Fibroblast of gingiva (primary cell): ENCODE measurements at places on chromosomes 6 and 20.

- DNase-seq = no peak
Observed at GRCh38 chr20:37313546-37314091, 24.2 kb downstream of the MANBAL start.

DNA sequence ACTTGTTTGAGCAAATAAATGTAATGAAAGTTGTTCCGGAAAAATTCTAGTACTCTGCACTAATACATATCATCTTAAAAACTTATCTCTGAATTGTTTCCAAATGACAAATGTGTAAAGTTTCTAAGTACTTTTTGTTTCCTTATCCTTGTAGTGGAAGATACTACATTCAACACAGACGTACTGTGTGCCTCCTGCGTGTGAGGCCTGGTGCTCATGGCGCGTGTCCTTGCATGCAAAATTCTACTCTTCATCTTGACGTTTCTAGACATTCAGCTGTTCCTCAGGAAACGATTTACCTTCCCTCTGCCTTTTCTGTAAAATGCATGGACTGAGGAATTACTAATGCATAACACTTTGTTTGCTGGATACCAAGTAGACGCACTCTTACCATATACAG lies 11.5 kb downstream of the DLL1 start:
- no peak for DNase-seq

DNA sequence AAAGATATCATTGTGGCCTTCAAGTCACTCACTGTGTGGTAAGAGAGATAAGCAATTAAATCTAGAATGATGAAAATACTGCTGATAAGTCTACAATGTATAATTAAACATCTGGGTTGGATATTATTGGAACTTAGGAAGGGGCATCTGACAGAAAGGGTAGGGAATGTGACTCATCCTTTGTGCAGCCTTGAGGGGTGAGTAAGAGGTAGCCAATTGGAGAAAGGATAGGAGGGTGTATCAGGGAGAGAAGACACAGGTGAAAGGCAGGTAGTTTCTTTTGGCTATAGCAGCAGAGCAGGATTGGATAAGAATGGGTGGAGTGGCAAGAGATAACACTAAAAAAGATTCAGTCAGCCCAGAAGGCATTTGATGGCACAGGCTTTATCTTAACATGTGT lies 182.0 kb downstream of the COL21A1 start:
- DNase-seq = no peak

DNA sequence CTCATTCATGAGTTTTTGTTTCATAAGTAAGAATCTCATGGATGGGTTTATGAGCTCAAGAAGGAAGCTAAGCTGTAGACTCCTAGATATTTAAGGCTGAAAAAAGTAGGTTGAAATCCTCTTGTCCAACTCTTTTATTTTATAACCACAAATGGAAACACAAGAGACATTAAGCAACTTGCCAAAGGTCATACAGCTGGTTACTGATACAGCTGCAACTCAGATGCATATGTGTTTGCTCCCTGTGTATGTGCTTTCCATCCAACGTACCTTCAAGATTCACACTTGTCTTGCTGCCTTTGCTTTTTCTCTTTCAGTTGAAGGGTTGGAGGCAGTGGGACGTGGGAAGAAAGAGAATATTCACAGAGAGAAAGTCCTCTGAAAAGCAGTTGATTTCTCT lies 153.5 kb upstream of the STMND1 start:
- DNase-seq = peak; percentile 65

DNA sequence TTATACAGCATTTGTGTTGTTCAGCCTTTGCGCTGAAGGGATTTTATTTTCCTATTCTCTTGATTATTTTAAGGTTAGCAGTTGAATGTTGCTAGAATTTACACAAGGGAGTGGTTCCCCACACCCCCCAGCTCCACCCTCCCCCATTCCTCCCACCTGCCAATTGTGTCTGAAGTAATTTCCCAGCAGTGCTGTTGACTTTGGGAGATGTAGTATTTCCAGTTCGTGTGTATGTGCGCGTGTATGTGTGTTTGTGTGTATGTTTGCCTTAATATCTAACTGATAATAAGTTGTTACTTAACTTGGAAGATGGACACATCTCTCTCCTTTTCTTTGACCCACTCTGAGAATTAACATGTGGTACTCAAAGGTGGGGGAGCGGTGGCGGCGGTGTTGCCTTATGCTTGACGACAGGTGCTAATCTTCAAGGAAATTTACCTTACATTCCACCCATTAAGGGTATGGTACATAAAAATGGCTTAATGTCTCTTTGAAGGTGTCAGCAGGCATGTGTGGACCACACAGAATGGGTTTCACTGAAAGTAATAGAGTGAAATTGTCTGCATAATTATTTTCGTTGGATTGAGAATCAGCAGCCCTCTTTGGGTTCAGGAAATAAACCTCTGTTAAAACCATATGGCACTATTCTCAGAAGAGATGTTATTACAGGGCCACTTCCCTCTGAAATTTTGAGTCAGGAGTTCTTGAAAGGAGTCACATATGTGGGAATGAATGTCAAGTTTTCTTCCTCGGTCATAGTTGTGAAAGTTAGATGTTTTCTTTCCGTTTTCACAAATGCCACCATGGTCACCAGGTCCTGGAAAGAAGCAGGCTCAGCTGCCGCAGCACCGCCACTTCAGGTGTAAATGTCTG lies 95.6 kb upstream of the SUPT3H start:
- DNase-seq = no peak

DNA sequence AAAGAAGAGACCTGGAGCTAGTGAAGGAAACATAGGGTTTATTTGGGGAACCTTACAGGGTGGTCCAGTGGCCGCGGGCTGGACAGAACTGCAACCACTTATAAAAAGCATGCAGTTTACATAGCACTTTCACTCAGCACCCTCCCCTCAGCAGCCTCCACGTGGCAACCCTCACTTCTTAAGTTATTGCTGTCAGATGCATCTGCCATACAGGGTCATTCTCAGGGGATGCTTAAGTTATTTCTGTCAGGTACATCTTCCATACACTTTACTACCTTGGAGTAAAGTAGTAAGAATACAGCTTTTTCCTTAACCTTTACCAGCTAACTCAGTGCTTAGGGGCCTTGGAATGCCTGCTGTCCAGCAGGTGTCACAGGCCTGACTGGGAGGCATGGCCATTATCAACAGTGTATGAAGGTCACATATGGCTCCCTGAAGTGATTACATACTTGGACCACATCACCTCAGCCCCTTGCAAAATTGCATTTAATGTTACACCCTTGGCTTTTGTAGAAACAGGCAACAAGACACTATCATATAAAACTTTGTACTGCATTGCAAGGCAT lies 2.0 kb upstream of the NOL7 start:
- no peak for DNase-seq

DNA sequence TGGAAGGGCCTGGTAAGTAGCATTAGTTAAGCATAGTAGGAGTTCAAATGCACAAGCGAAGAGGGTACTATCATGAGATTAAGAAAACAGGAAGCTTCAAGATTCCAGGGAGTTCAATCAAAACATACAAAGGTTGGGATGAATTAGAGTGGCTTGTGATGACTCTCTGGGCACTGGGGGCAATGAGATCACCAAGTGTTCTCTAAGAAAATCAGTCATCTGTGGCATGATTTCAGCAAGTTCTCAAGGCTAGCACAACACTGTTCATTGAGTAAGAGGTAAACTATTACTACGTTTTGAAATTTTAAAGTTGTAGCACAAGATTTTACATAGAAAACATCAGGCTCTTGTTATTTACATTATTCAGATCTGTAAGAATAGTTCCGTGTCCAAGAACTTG lies 139.7 kb upstream of the FLRT3 start:
- DNase-seq = peak; percentile 85

GRCh38 chr6:6657085-6657819 lies 68.7 kb downstream of the LY86 start:
- no peak for DNase-seq

GRCh38 chr20:32418376-32418775 lies 60.2 kb downstream of the ASXL1 start:
- no peak for DNase-seq

- DNase-seq = no peak
Observed at GRCh38 chr6:16712255-16712930, 48.9 kb downstream of the ATXN1 start.
